Uterus (tissue), 4 donors: ENCODE measurements at places on chromosomes 13 and 19. TPM values are rescaled to one million over a fixed set of nuclear protein-coding genes. Genes with fewer than 3 reads are reported as not detected.
A peak's percentile ranks its signal among the peaks of the same experiment; 100 is the strongest.

Gene CGB1
- total RNA-seq = not detected

Gene POGLUT2
- total RNA-seq = 7.9 TPM

Gene NDUFB7
- 131 TPM for total RNA-seq

GRCh38 chr13:53041968-53042516, 13.4 kb downstream of the OLFM4 start:
- H3K4me3 ChIP-seq = no peak overlapping the region
- no peaks in the 10 kb centered on the region for H3K4me1 ChIP-seq
- H3K27ac ChIP-seq = no peak overlapping the region
- H3K36me3 ChIP-seq = no peaks in the 10 kb centered on the region
- no peaks in the 10 kb centered on the region for H3K27me3 ChIP-seq

GRCh38 chr13:62038214-62038613, 622.6 kb upstream of the PCDH20 start:
- H3K36me3 ChIP-seq = no peaks in the 10 kb centered on the region
- H3K27ac ChIP-seq = no peak overlapping the region
- DNase-seq = no peak
- no peaks in the 10 kb centered on the region for H3K27me3 ChIP-seq

- H3K4me1 ChIP-seq = no peaks in the 10 kb centered on the region
- H3K27me3 ChIP-seq = no peaks in the 10 kb centered on the region
- no peaks in the 10 kb centered on the region for H3K36me3 ChIP-seq
- DNase-seq = peak; percentile 81
- peak overlapping the region; percentile 89 for H3K27ac ChIP-seq
Observed at GRCh38 chr13:52195401-52195837, 36.0 kb upstream of the NEK3 start.

Gene ZNF99
- 0.26 TPM for total RNA-seq

Gene CATSPERD
- total RNA-seq = not detected

Gene CD209
- total RNA-seq = 8.8 TPM

GRCh38 chr19:11465600-11465999, 15.2 kb downstream of the ELAVL3 start:
- H3K27me3 ChIP-seq = no peaks in the 10 kb centered on the region
- no peak for DNase-seq
- H3K4me3 ChIP-seq = no peak overlapping the region

Gene ZNF534
- 0.35 TPM for total RNA-seq

- peak overlapping the region; percentile 95 for H3K27ac ChIP-seq
- H3K4me1 ChIP-seq = peaks cover 11% of the 10 kb centered on the region
- no peak for DNase-seq
- no peaks in the 10 kb centered on the region for H3K27me3 ChIP-seq
- H3K36me3 ChIP-seq = no peaks in the 10 kb centered on the region
- H3K4me3 ChIP-seq = peak overlapping the region; percentile 81
Observed at GRCh38 chr13:113491418-113491883, 940 bp upstream of the DCUN1D2 start.

Gene PROZ
- not detected for total RNA-seq

DNA sequence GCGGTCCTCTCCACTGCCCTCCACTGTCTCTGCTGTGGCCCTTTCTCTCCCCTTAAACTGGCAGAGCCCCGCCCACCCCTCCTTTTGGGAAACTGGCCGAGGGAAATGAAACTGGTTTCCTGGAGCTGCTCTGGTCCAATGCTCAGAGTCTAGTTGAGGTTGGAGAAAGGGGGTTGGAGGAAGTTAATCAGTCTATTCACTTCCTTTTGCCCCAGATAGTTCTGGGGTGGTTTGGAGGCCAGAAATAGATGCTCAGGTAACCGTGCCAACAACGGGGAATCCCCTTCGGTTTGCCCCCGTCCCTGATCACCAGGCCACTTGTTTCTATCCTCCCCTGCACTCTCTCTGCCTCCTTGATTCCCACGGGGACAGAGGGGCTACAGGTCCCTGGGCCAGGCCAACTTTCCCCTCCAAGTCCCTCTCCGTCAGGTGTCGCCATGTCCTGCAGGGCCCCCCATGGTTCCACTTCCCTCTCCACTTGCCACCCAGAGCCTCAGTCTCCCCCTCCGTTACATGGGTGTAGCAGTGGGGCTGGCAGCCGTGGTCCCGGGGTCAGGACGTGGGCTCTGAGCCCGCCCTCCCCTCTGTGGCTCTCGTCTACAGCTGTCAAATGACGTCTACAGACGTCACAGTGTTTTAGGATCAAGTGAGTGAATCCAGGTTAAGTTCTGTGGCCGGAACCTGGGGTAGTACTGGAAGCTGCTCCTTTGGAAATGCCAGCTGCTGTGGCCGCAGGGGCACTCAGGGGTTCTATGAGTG, at the start of gene IL4I1:
Gene IL4I1, minus strand, starts transcription at position 25 of the 759 bp plus-strand sequence. CDS start 727 bp downstream, outside the sequence.
- no peak for DNase-seq
- no peaks in the 10 kb centered on the region for H3K27me3 ChIP-seq
- H3K36me3 ChIP-seq = no peaks in the 10 kb centered on the region
- no peak within 1 kb of the TSS for H3K4me3 ChIP-seq

DNA sequence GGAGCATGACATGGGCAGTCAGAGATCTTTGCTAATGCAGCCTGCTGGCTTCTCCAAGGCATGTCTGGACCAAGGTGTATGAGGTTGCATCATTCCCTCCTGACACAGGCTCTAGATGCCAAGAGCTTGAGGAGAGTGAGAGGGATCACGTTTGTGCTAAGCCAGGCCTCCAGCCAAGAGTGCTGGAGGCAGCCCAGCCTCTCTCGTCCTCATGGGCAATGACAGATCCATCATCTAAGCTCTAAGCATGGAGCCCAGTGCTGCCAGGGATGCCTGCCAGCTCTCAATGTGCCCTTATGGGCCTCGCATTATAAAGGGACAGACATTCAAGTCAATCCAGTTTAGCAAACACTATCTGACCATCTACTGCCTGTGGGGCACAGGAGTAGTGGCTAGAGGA, 136.3 kb upstream of the VSTM2B start:
- no peaks in the 10 kb centered on the region for H3K36me3 ChIP-seq
- no peak overlapping the region for H3K27ac ChIP-seq
- no peaks in the 10 kb centered on the region for H3K4me1 ChIP-seq
- no peak overlapping the region for H3K4me3 ChIP-seq
- no peak for DNase-seq
- H3K27me3 ChIP-seq = no peaks in the 10 kb centered on the region

DNA sequence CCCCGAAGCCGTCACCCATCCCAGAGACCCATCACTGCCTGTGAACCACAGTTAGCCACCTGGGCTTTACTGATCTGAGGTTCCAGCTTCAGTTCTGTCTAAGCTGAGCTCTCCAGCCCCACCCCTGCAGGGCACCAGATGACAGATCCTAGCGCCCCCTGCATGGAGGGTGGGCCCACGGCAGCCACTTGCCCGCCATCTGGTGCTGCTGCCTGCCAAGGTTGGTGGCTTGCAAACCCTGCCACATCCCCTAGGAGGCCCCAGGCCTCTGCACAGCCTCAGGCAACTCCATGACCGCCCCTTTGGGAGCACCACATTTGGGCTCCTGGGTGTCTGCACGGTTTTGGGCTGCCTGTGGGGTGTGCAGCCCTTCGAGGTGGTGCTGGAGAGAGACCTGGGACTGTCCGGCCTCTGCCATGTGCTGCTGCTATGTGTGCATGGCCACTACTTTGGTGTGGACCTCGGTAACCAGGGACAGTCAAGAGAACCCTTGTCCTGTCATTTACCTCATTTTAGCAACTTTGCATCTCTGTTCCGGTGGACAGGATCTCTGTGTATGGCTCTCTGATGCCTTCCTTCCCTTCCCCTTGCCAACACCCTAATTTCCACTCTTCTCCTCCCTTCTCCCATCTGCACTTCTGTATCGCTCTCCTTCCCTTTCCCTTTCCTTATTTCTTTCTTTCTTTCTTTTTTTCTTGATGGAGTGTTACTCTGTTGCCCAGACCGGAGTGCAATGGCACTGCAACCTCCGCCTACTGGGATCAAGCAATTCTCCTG, 17.4 kb upstream of the SDHAF1 start:
- DNase-seq = no peak
- no peak overlapping the region for H3K27ac ChIP-seq
- H3K36me3 ChIP-seq = no peaks in the 10 kb centered on the region

Gene ZNF497
- total RNA-seq = not detected

- H3K36me3 ChIP-seq = no peaks in the 10 kb centered on the region
- H3K4me1 ChIP-seq = no peaks in the 10 kb centered on the region
- H3K27ac ChIP-seq = no peak overlapping the region
Observed at GRCh38 chr13:36870050-36870692, 49.9 kb downstream of the SMAD9 start.

GRCh38 chr13:59755632-59756290, 408.0 kb downstream of the DIAPH3 start:
- H3K27me3 ChIP-seq = no peaks in the 10 kb centered on the region
- no peak for DNase-seq
- no peaks in the 10 kb centered on the region for H3K4me1 ChIP-seq

Gene PEX11G
- not detected for total RNA-seq

Gene ZSCAN4
- total RNA-seq = not detected

Gene ZNF304
- total RNA-seq = 25.0 TPM

Gene AMER2
- total RNA-seq = 0.09 TPM
